ENCODE measurements at places on chromosomes 13 and 19. TPM values are rescaled to one million over a fixed set of nuclear protein-coding genes. Genes with fewer than 3 reads are reported as not detected.

Gene EFNB2
- 23.1 TPM for total RNA-seq

Gene ZNF723
- total RNA-seq = not detected

Gene IRGC
- total RNA-seq = not detected

Gene KCNN1
- total RNA-seq = not detected

Gene SYDE1
- 60.9 TPM for total RNA-seq

Gene NPAS1
- total RNA-seq = not detected

Gene TMEM221
- 2.2 TPM for total RNA-seq

Gene ZNF600
- 6.5 TPM for total RNA-seq

Gene ZNF440
- total RNA-seq = 18.5 TPM

Gene ZNF491
- 10.9 TPM for total RNA-seq

Gene SERPINE3
- not detected for total RNA-seq

GRCh38 chr13:21124852-21125251 lies 51.5 kb downstream of the SKA3 start:
- no peak for DNase-seq

GRCh38 chr13:49395451-49395865 lies 48.4 kb downstream of the CAB39L start:
- DNase-seq = peak; percentile 47

GRCh38 chr13:113930671-113931637 lies 42.9 kb downstream of the C13orf46 start:
- DNase-seq = peak; percentile 11

- peak; percentile 19 for DNase-seq
Observed at GRCh38 chr19:42132030-42132628, at the start of gene POU2F2. Gene POU2F2, minus strand, starts transcription at chr19:42132446. Its CDS starts 35 bp downstream, at chr19:42132411.

- no peak for DNase-seq
Observed at GRCh38 chr19:5142725-5143097, 173.8 kb downstream of the KDM4B start.

- DNase-seq = no peak
Observed at GRCh38 chr19:42185277-42185676, 32.2 kb downstream of the DEDD2 start.

DNA sequence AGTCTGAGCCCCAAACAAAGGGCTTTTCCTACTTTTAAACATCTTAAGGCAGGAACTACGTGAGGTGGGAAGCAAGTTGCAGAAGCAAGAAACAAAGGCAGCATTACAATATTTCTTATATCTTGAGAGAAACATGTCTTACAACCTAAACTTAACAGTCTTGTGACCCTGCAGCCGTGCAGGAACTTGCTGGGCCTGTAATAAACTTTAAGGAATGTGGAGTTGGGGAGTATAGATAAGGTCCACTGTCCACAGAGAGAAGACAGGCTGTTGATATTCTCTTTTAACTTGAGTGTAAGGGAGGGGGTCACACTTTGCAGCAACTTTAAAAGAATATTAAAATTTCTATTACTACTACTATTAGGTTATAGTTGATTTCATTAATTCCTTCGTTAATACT lies 214.6 kb upstream of the HTR2A start:
- DNase-seq = no peak

DNA sequence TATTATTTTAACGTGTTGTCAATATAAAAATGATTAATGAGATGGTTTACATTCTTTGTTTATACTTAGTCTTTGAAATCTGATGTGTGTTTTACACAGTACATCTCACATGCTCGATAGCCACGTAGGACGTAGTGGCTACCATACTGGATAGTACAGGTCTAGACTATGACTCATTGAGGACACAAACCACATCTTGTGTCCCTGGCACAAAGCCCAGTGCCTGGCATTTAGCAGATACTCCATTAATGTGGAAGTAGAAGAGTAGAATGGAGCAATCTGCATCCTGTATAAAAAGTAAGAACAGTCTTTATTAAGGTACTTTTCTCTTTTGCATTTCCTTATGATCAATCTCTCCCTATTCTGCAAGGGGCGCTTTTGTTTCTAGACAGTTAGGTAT lies 49.0 kb upstream of the FRY start:
- DNase-seq = no peak

- DNase-seq = no peak
Observed at GRCh38 chr13:22837980-22838647, 342.7 kb upstream of the SGCG start.

- no peak for DNase-seq
Observed at GRCh38 chr13:102183509-102184182, 218.2 kb downstream of the FGF14 start.

DNA sequence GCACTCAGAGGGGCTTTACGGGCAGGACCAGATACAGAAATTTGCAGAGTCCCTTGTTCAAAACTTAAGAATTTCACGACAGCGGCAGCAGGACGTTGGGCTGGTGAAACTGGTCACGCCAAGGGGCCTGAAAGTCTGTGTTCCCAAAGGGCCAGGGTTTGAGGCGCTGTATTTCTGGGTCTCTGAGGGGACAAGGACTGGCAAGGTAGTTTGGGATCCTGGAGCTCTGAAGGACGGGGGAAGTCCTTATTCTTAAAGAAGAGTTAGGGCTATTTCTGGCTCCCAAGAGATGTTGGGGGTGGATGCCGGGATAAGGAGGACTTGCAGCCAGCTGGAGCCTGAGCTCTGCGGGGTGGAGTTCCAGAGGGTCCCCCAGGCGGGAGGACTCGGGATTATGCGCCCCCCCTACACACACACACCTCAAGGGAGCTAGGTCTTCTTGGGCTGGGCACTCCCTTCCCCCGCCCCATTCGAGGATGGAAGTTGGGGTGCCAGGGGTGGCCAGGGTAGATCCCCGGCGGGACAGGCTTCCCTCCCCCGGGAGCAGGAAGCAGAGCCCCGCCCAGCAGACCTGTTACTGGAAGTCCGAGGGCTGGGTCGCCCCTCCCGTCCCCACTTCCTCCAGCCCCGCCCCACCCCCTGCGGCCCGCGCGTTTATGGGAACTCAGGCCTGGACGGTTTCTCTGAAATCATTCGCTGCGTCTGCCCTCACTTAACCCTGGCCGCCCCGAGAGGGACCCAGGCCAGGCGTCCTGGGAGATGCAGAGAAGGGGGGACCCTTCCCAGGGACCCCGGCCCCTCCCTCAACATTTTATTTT lies 5.6 kb downstream of the BCL3 start:
- peak; percentile 90 for DNase-seq

DNA sequence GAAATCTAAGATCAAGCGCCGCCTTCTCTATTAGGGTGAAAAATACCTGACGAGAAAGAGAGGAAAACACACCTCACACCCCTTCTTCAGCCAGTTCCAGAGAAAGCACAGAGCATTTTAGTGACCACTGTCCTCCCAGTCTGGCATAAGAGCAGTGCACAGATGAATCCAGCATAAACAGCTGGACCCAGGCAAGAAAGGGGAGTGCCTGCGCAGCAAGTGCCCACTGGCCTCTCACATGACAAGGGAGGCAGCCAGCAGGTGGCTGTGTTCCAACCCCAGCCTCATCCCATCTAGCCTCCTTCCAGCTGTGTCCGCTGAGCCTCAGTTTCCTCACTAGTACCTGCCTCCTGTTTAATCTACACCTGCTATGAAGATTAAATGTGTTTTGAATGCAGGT lies 8.0 kb downstream of the MED26 start:
- DNase-seq = no peak

DNA sequence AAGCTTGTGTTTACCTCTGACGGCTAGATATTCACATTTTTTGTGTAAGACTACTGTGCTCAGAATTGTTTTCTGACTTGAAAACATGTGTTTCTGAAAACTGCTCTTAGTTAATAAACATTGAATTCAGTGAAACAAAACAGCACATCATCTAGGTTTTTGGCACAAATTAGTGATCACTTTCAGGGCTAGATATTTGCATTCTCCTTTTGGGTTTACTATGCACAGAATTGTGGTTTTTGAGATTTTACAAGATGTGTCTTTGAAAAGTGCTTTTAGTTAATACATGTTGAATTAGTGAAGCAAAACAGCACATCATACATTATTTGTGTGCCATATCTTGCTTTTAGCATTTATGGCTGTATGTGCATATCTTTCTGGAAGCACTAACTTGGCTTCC lies 8.2 kb upstream of the PARP4 start:
- DNase-seq = no peak

GRCh38 chr13:25963674-25964073 lies 88.1 kb downstream of the SHISA2 start:
- no peak for DNase-seq

- DNase-seq = no peak
Observed at GRCh38 chr19:42102877-42103276, 26.9 kb downstream of the ZNF574 start.

DNA sequence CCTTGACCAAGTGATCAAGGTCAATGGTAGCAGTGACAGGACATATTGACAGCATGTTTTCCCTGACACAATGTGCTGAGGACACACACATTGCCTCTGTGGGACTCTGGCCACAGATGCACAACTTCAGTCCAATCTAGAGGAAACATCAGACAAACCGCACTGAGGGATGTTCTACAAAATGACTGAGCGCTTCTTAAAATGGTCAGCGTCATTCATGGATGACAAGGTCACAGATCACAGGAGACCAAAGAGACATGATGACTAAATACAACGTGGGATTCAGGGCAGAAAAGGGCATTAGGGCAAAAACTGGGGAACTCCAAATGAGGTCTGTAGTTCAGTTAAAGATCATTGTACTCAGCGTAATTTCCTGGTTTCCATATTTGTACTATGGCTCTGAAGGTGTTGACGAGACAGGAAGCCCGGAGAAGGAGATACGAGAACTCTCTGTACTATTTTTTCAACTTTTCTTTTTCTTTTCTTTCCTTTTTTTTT lies 20.6 kb downstream of the PBX4 start:
- no peak for DNase-seq

GRCh38 chr19:14536926-14537692 lies 7.7 kb downstream of the TECR start:
- peak; percentile 79 for DNase-seq

GRCh38 chr19:16290692-16291091 lies 33.9 kb upstream of the KLF2 start:
- no peak for DNase-seq

- no peak for DNase-seq
Observed at GRCh38 chr19:49333811-49334288, 1.4 kb upstream of the CD37 start.

Measured in uterus (tissue), 4 donors.